ENCODE measurements at places on chromosomes 2 and 18.

GRCh38 chr2:218807626-218808025 is 24.0 kb downstream of the PRKAG3 start:
- no peak for DNase-seq

DNA sequence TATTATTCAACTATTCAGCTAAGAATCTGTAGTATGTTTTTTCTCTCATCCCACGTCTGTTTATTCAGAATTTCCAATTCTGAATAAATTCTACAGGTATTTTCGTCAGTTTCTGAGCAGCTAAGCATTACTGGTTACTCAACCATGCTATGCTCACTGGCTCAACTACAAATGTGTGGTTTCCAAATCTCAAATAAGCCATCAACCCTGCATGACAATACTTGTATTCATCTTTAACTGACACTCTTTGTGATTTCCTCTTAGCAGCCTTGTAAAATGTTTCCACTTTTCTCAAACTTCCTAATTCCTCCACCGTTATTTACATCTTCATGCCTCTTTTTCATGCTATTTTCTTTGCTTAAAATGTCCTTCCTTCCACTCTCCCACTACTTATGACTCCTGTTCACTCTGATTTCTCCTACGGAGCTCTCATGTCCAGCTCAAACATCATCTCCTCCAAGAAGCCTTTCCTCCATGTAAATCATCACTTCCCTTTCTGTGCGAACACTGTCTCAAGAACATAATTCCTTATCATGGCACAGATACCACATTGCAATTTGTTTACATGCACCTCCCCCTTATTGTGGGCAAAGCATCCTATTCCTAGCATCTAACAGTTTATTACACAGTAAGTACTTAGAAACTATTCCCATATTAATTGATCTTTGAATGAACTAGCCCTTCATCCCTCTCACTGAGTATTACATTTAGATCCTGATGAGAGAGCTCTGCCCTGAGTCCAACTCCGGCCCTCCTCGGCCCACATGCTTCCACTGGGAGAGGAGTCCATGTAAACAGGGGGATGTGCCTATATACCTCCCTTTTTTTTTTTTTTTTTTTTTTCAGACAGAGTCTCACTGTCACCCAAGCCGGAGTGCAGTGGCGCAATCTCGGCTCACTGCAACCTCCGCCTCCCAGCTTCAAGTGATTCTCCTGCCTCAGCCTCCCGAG is 10.5 kb downstream of the CCDC88A start:
- no peak for DNase-seq

- DNase-seq, result no peak
Observed at GRCh38 chr2:15945909-15946705, 5.8 kb downstream of the MYCN start.

DNA sequence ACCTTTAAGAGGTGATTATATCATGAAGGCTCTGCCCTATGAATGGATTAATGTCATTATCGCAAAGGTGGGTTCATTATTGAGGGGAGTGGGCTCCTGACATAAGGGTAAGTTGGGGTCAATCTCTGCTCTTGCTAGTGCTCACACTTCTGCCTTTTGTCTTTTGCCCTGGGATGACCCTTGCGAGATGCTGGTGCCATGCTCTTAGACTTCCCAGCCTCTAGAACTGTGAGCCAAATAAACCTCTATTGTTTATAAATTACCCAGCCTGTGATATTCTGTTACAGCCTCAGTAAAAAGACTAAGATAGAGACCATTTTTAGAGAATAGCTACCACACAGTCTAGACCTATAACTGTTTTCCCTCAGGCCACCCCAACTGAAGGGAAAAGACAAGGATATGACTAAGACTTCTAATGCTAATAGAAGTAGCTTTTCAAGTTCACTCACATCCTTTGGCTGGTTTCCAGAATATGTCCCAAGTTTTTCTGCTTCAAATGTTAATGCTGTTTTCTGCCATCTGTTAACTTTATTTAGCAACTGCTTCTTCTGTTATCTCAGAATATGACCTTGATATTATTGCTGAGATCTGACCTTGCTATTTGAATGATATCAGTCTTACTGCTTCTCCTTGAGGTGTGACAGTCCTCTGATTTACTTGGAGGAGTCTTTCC is 65.1 kb upstream of the STAM2 start:
- DNase-seq, result no peak

Measured in HTR-8/SVneo (cell line).